ENCODE measurements at places on chromosomes 12 and 14.

DNA sequence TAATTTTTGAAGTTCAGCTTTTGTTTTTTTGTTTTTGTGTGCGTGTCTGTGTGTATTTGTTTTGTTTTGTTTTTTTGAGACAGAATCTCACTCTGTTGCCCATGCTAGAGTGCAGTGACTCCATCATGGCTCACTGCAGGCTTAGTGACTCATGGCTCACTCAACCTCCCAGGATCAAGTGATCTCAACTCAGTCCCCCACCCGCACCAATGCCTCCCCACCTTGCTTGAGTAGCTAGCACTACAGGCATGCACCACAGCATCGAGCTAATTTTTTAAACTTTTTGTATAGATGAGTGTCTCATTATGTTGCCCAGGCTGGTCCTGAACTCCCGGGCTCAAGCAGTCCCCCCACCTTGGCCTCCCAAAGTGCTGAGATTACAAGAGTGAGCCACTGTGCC is 981.4 kb downstream of the BCL11B start:
- DNase-seq: peak; percentile 3

GRCh38 chr12:99627459-99627858 is 20.1 kb upstream of the GARIN6 start:
- no peak for DNase-seq

- no peak for DNase-seq
These were observed 68.5 kb downstream of the PPFIBP1 start for GRCh38 chr12:27592548-27592947.

GRCh38 chr12:53170215-53170614 is 10.3 kb upstream of the ZNF740 start:
- no peak for DNase-seq

DNA sequence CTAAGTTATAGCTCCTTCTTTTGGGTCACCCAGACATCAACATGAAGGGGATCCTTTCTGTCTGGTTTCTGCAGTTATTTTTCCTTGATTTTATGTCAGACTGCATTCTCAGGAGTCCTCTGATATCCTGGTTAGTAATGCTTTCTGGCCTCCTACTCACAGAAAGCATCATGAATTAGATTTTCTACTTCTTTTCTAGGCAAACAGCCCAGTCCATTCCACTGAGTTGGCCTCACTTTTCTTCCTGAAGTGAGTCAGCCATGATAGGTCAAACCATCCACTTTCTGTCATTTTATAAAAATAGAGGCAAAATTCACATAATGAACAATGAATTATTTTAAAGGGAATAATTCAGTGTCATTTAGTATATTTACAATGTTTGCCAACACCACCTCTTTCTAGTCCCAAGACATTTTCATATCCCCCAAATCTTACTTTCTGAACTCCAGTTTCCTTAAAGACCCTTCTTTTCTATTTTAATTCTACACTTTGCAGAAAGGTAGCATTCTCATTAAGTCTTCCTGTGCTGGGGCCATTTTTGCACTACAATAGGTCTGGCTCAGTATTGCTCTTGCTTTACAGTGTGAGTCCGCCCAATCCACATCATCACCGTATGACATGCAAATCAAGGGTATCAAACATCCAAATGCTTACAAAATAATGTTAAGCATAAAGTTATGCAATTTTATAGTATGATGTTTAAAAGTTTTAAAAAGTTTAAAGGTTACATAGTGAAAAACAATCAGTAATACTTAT is 95.1 kb downstream of the UNC79 start:
- DNase-seq: no peak

DNA sequence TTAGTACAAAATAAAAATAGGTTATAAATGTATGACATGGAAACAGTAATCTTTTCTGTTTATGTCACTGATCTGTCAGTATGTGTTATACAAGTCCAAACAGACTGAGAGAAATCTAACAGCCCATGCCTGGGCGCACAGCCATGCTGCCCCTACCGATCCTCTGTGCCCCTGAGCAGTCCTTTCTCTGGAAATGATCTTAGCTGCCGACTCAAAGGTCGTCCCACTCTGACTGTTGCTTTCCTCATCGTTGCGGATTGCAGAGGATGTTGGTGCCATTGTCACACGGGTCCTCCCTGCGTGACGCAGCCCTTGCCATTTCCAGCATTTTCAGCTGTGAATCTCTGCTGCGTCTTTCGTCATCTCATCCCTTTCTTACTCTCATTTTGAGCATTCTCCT is 82.9 kb upstream of the DYNC1H1 start:
- no peak for DNase-seq

DNA sequence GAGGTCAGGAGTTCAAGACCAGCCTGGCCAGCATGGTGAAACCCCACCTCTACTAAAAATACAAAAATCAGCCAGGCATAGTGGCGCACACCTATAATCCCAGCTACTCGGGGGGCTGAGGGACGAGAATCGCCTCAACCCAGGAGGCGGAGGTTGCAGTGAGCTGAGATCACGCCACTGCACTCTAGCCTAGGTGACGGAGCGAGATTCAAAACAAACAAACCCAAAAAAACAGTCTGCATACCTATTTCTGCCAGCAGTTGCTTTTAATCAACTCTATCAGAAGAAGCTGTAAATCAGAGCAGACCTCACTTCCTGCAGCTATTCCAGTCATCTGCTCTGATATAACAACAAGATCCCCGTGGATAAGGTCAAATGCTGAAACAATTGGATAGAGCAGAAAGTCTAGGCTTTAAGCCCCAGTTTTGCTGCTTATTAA is 50.5 kb downstream of the LIMA1 start:
- no peak for DNase-seq

GRCh38 chr12:4700621-4701026 is 19.6 kb upstream of the GALNT8 start:
- DNase-seq: no peak

DNA sequence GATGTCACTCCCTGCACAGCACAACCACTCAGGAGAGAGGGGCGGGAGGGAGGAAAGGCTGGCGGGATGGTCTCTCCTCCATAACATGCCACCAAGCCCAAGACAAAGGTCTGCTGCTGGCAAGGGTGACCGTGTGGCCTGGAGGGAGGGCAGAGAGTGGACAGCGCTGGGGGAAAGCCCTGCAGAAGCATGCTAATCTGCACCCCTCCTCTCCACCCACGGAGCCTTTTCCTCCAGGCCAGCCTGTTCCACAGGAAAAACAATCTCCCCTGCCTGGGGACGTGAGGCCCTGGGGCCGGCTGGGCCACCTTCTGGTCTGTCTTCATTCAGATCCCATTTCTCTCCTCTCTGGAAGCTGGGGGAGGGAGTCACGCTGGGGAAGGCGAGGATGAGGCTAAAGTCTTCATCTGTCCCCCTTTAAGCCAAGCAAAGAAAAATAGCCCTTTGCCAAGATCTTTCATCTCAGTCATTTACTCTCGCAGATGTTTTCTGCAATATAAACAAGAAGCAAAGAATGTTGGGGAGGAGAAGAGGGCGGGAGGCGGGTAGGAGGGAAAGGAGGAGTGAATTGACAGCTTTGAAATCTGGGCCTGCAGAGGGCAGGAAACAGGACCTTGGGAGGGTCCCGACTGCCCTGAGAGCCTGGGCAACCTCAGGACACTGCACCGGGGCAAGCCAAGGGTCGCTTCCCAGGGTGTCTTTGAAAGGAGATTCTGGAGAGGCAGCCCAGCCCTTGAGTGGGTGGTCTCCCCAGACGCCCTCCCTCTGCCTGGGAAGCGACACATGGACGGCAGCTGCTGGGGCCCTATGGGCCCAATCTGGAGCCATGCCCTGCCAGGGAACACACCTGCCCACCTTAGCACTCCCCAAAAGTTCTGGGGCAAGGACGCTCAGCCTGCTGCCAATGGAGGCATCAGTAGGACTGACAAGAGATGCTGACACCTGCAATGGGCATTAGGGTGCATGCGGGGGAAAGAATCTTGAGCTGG is 133.6 kb downstream of the ZFP36L1 start:
- no peak for DNase-seq

DNA sequence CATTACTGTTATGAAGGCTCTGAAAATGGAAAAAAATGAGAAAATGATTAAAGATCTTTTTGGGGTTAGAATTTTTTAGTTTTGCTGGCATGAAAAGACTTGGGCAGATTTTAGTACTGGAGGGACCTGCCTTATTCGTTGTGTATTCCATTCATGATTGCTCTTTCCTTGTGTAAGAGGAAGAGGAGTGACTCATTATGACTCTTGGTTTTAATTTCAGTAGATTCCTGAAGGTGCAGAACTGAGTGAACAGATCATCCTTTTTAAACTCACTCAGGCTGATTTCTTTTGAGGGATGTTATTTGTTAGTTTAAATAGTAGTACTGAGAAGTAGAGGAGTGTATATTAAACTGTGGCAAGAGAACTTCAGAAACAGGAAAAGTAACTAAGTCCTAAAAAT is 41.6 kb downstream of the AKAP6 start:
- DNase-seq: no peak

DNA sequence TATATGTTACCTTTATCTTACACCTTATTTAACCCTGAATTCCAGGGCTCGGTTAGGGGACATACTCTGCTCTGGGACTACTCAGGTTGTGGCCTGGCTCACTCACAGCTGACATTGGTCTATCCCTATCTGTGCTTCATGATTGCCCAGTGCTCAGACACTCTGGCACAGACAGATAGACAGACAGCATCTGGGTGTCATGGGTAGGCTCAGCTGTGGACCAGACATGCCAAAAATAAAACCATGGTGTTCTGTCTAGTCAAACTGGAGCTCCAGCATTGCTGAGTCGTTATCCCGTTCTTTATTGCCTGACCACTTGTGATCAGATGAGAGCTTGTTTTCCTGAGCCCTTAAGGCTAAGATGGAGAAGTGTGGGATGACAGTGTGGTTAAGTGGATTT is 29.0 kb downstream of the FBXW8 start:
- DNase-seq: no peak

GRCh38 chr12:120981407-120981941 is 3.1 kb downstream of the HNF1A start:
- DNase-seq: no peak

- no peak for DNase-seq
These were observed 5.3 kb upstream of the TSPAN8 start for GRCh38 chr12:71162832-71163763.

- DNase-seq: no peak
These were observed 61.6 kb downstream of the SH2B3 start for GRCh38 chr12:111467092-111467856.

DNA sequence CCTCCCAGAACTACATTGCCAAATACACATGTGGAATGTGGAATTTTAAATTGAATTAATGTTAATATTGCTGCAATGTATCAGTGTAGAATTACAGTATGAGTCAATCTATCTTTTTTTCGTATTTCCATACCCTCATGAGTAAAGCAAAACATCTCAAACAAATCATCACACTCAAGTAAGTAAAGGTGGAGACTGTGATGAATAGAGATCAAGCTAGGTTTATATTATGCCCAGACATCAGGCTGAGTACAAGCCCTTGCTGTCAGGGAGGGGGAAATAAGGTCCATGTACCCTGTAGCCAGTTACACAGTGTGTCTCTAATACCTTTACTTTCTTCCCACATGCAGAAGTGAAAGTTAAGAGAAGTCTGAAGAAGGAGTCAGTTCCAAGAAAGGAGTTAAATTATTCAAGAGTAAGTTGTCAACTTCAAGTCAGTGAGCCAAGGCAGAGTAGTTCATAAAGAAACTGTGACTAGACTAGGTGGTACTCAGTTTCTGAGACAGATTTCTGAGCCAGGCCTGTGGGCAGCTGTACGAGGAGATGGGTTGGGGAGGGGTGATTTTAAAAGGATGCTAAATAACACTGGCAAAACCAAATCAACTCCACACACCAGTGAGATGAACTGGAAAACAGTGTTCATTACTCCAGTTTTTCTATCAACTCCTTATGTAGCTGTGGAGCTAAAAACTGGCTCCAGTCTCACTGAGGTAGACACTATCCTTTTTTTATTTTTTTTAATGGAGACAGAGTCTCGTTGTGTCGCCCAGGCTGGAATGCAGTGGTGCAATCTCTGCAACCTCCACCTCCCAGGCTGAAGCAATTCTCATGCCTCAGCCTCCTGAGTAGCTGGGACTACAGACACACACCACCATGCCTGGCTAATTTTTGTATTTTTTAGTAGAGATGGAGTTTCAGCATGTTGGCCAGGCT is 23.8 kb upstream of the STK38L start:
- DNase-seq: no peak

DNA sequence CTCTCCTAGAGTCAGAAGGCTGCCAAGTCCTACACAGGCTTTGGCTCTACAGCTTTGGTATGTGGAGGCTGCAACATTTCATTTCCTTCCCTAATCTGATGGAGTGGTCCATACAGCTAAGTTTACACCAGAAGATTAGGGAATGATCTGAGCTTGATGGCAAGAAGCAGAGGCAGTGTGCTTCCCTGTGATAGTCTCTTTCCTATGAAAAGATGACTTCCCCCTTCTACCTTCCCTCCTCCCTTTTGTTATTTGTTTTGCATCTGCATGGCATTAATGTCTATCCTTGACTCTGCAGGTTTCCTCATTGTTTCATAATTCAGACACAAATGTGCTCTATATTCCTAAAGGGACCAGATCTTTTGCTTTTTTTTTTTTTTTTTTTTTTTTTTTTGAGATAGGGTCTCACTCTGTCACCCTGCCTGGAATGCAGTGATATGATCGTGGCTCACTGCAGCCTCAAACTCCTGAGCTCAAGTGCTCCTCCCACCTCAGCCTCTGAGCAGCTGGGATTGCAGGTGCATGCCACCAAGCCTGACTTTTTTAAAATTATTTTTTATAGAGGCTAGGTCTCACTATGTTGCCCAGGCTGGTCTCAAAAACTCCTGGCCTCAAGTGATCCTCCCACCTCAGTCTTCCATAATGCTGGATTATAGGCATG is 76.3 kb downstream of the GRIP1 start:
- no peak for DNase-seq

GRCh38 chr14:65027127-65027799 is 40.6 kb downstream of the FNTB start:
- no peak for DNase-seq

GRCh38 chr12:94736820-94737219 is 86.5 kb upstream of the TMCC3 start:
- no peak for DNase-seq

GRCh38 chr12:110957652-110958051 is 37.3 kb upstream of the MYL2 start:
- DNase-seq: no peak

DNA sequence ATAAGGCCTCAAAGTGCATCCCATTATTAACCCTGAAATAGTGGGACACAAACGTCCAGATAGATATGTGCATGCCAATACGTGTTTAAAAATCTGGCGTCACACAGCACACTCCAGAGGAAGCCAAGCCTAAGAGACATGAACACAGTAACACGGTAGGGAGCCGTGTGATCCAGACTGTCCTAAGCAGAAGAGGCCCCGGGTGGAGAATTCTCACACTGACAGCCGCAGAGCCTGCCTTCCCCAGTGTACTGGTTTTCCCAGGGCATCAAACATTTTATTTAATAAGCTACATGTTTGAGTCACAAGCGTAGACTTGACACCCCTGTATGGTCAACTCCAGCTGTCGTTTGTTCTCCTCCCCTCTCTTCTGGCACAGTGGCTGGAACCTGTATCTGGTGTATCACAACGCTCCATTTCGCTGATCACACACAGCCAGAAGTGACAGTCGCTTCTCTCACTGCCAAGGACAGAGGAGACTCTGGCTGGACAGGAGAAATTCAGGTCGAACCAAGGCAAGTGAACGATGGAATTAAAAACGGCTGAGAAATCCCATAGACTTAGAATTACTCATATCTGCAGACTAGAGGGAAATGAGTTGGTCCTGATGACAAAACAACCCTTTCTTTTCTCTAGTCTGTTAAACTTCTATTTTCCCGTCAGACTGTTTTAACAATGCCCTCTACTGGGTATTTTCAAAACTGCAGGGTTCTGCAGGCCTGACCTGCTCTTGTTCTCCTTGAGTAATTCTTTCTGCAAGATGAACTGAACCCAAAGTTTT is 359.9 kb downstream of the RGS6 start:
- no peak for DNase-seq

- peak; percentile 7 for DNase-seq
These were observed 3.2 kb downstream of the OR4K2 start for GRCh38 chr14:19878029-19878642.
